ENCODE measurements at places on chromosomes 16 and 17.

DNA sequence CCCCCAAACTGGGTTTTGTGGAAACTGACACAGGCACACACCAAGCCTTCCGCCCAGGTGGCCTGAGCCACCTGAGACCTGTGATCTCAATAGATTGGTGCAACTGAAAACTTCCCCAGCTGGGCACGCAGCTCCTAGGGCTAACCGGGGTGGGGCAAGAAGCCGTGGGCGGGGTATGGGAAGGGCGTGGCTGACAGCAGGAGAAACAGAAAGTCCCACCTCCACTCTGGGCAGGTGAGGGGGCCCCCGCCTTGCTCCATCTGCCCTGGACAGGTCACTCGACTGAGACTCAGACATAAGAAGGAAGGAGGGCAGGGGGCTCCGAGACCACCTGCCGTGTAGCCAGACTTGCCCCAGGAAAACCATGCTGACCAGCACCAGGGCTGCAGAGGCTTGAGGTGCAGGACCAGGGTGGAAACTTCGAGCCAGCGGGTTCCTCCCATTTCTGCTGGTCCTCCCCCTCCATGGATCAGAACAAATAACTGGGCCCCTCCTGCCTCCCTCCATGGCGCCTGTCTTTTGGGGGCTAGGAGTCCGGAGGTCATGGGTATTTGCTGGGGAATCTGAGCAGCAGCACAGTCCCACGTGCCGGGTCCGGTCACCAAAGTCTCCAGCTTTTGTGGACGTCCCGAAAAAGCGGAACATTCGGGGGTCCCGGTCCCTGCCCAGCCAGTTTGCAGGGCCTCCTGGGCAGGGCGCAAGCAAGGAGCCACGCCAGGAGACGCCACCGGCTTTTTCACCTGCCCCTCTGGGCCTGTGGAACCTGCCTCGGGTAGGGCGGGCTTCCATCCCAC lies 1.3 kb downstream of the TIMP2 start:
- DNase-seq: peak; percentile 53

- DNase-seq: no peak
Observed at GRCh38 chr16:14139872-14140271, 68.8 kb downstream of the MRTFB start.

- DNase-seq: peak; percentile 28
Observed at GRCh38 chr16:57941016-57941664, 29.8 kb downstream of the CNGB1 start.

GRCh38 chr17:39603304-39604016 lies 4.3 kb downstream of the NEUROD2 start:
- DNase-seq: no peak

- no peak for DNase-seq
Observed at GRCh38 chr17:68296217-68297191, 5.2 kb downstream of the ARSG start.

DNA sequence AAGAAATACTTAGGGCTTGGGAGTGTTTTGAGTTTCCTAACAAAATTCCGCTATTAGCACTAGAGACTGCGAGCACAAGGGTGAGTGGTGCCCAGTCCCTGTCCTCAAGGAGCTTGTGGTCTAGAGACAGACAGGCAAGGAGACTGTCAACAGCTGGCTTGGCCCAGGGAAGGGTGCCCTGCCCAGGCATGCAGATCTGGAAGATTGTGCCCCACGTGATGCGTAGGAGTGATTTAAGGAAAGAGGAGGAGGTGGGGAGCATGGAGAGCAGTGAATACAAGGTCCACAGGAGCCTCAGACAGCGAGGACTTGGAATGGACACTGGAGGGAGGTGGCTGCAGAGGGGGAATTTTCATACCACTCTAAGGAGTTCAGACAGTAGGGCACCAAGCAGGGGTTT lies 25.0 kb downstream of the SCPEP1 start:
- no peak for DNase-seq

GRCh38 chr17:58605470-58605869 lies 86.4 kb downstream of the TEX14 start:
- DNase-seq: no peak

GRCh38 chr17:66580956-66581391 lies 253.9 kb upstream of the CACNG5 start:
- DNase-seq: no peak

- no peak for DNase-seq
Observed at GRCh38 chr17:1109606-1110540, 69.9 kb downstream of the ABR start.

DNA sequence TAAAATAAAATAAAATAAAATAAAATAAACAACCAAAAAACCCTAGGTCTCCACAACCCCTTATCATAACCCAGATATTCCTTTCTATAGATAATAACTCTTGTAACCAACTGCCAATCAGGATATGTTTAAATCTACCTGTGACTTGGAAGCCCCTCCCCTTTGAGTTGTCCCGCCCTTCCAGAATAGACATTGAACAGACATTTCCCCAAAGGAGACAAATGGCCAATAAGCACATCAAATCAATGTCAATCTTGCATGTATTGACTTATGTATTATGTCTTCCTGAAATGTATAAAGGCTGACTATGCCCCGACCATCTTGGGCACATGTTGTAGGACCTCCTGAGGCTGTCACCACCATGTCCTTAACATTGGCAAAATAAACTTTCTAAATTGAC lies 1.5 kb upstream of the MAPK7 start:
- DNase-seq: peak; percentile 50

GRCh38 chr16:66440970-66441369 lies 13.9 kb downstream of the BEAN1 start:
- DNase-seq: no peak

Data from NCI-H1436 (cell line).